ENCODE measurements at places on chromosomes 5 and 9.

- no peak for DNase-seq
These were observed 66.4 kb upstream of the POU5F2 start for GRCh38 chr5:93807846-93808245.

GRCh38 chr5:139473105-139473504 lies 2.3 kb downstream of the SMIM33 start:
- DNase-seq = no peak

- DNase-seq = no peak
These were observed 760 bp downstream of the NPR3 start for GRCh38 chr5:32711681-32712480.

GRCh38 chr9:121107029-121107428 lies 32.3 kb downstream of the CNTRL start:
- no peak for DNase-seq

- DNase-seq = no peak
These were observed 51.9 kb upstream of the RNF38 start for GRCh38 chr9:36451949-36452348.

DNA sequence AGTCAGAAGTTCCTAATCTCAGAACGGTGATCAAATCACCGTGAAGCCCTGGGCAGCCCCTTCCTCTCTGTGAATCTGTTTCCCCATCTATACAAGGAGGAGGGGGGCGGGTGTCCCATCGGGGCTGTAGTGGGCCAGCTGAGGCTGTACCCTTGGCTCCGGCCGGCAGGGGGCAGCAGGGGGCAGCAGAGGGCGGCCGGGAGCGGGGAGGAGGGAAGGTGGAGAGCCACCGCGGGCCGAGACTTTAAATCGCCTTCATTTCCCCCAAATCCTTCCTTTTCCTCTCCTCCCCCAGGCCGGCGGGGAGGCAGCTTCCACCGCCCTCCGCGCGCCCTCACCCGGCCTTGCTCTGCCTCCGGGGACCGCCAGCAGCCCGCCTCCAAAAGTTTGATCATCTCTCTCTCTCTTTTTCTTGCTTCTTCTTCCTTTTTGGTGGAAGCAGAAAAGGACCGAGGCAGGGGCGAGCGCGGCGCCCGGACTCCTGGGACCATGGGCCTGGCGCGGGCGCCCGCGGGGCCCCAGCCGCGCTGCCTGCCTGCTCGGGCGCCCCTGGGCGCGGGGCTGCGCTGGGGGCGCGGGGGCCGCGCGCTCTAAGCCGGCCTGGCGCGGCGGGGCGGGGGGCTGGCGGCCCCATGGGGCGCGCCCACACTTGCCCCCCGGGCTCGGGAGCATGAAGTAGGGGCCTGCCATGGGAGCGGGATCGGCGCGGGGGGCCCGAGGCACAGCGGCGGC lies at the start of gene COL27A1:
TSS of gene COL27A1 (plus strand) at position 275 of the 732 bp plus-strand sequence. CDS start at position 689, 414 bp downstream.
- peak; percentile 91 for DNase-seq

Measured in ovary (tissue), 10 donors.